Kidney (tissue), 22 donors: ENCODE measurements at places on chromosomes 12 and 14. TPM values are rescaled to one million over a fixed set of nuclear protein-coding genes. Genes with fewer than 3 reads are reported as not detected.
A peak's percentile ranks its signal among the peaks of the same experiment; 100 is the strongest.

DNA sequence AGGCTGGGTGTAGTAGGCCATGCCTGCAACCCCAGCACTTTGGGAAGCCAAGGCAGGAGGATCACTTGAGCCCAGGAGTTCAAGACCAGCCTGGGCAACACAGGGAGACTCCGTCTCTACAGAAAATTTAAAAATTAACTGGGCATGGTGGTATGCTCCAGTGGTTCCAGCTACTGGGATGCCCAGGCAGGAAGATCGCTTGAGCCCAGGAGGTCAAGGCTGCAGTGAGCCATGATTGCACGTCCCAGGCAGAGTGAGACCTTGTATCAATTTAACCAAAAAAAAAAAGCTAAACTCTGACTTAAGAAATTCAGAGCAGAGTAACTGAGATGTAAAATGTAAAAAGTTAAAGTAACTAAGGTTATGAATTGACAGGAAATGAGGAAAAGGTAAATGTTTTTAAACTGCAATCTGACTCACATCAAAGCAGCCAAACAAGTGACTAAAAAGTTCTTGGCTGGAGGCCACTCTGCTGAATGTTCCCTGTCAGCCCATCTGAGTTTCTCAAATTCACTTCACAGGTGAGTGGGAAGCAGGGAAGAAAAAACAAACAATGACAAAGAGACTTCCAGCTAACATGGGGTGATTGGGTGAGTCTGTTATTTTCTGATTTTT, 21.3 kb downstream of the PRKD1 start:
- peak; percentile 72 for DNase-seq

DNA sequence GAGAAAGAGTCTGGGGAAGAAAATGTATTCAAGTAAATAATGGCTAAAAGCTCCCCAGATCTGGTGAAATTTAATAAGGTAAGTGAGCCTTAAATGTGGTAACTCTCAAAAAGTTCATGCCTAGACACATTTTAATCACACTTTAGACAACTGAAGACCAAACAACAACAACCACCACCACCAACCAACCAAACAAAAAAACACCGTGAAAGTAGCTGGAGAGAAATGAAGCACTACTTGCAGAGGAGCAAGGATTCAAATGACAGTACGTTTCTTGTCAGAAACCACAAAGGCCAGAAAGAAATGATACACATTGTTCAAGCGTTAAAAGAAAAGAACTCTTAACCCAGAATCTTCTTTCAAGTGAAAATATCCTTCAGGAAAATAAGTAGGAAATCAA, 208.3 kb downstream of the MYRFL start:
- no peak for DNase-seq

- DNase-seq, result no peak
Measured at GRCh38 chr12:44377443-44378187, 498.5 kb downstream of the NELL2 start.

- DNase-seq, result no peak
Measured at GRCh38 chr12:62106547-62107185, 153.5 kb upstream of the USP15 start.

DNA sequence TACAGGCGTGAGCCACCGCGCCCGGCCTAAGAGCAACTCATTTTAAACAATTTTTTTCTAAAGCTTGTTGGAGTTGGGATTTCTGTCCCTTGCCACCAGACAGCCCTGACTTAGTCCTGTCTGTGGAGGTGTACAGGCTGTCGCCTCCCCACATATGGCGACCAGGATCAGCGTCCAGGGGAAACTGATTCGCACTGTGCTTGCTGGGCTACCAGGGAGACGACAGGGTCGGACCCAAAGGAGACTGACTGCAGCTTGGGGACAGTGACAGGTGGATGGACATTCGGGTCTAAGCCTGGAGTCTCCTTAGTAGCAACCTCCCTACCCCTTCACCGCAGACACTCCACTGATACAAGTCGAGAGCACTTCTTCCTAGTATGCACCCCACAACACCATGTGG, 40.3 kb downstream of the TRAFD1 start:
- DNase-seq, result no peak

- DNase-seq, result no peak
Measured at GRCh38 chr12:115370207-115370606, 686.2 kb upstream of the TBX3 start.

GRCh38 chr12:93378998-93379325, 1.2 kb downstream of the NUDT4 start:
- no peak for DNase-seq

DNA sequence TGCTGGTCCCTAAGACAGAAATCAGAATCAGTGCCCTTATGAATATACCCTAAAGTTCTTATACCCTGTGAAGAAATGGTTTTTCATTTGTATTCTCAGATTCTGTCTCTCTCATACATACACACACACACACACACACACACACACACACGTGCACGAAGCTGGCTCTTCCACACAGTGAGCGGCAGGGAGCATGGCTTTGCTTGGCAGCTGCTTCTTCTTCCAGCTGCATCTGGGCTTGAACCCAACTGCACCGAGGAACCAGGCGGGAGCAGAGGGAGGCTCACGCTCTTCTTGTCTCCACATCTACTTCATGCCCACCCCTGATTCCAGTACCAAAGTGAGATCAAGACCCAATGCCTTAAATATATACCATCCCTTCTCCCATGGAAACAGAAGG, 19.4 kb downstream of the GRIN2B start:
- DNase-seq, result no peak

GRCh38 chr12:96912261-96912660, 5.2 kb downstream of the NEDD1 start:
- no peak for DNase-seq

DNA sequence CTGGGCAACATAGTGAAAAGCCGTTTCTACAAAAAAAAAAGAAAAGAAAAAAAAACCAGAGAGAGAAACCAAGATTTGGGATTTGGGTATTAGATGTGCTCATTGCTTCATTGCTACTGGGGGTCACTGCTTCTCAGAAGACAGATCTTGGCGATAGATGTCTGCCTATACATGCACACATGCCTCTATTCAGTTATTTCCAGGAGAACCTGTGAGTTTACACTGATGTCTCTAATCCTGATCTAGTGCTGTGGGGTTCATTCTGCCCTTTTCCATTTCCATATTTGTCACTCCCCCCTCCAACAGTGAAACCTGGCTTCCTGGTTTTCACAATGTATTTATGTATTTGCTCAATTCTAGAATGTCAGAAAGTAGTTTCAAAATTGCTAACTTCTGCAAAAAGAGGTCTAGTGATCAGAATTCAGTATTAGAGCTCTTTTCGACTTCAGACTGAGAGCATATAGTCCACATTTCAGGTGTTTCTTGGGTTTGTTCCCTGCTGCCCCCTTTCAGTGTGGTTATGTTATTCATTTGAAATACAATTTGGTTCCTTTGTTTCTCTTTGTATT, 111.0 kb downstream of the SLC25A47 start:
- no peak for DNase-seq

DNA sequence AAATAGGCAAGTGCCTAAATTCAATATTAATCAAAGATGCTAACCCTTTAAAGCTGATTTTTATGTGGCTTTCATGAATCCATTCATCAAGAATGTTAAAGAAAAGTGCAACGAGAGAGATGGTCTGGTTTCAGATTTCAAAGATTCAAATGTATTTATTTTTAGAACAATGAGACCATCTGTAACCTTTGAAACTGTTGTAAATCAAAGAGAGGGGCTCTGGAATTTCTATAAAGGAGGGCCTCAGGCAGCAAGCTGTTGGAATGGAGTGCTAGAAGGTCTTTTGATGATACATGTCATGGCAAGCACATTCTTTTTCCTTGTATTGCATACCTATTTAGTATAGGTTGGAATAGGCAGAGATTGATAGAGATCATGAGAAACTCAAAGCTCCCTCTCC, 433.0 kb downstream of the LRIG3 start:
- peak; percentile 27 for DNase-seq

SUDS3 gene
- 29.0 TPM for total RNA-seq

GRCh38 chr14:94426526-94426925, 26.1 kb downstream of the SERPINA11 start:
- DNase-seq, result no peak

DNA sequence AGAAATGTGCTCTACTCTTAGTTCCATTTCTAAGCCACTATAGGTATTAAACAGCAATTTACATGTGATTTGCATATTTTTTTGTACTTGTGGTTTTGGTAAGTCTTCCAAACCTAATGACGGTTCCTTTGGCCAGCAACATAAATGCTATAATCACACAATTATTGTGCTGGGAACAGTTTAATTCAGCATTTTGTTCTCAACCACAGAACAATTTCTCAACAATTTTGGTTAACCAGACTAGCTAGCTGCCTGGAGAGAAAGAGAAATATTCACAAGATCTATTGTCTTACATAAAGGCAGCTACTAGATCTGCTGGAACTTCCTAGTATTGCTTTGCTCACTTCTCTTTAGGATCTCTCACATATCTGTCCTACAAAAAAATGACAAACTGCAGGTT, 265.3 kb downstream of the SOX5 start:
- no peak for DNase-seq

GRCh38 chr12:131085816-131086591, 132.3 kb downstream of the ADGRD1 start:
- DNase-seq, result peak; percentile 27

DNA sequence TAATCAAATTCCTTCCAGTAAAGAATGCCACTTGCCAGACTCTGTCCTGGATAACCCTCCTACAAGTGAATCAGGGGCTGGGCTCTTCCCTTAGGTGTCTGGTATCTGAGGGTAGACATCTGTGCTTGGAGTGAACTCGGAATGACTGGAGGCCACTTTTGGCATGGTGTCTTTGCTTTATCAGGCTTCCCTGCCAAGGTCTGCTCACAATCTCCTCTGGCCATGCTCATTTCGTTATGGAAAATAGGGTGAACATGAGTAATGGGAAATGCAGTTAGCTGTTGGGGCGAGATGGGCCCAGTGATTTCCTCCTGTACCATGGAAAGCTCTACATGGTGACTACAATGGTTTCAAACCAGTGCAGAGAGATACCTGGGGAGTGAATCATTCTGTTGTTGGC, 212.9 kb downstream of the NRXN3 start:
- DNase-seq, result no peak

DNA sequence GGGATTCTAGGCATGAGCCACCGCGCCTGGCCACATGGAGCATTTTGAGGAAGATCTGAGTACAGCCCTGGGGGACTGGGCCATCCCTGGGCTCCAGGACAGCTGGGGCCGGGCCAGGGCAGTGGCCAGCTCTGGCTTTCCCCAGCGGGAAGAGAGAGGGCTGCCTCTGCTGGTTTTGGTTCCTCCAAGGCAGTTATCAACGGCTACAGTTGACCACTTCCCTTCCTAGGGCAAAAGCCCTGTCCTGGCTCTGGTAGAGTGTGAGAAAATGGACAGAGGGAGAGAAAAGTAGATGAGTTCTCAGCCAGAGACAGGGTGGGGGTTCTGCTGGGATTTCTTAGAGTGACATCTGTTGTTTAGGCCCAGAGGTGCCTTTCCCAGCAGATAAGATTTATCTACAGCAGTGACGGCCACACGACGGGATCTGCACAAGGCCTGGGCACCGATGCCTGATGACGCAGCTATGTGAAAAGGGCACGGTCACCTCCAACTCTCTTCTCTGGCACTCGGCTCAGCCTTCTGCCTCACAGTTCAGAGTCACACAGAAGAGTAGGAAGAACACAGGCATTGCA, 5.5 kb upstream of the HVCN1 start:
- DNase-seq, result no peak

- DNase-seq, result no peak
Measured at GRCh38 chr12:94140556-94140955, 7.8 kb upstream of the PLXNC1 start.

DNA sequence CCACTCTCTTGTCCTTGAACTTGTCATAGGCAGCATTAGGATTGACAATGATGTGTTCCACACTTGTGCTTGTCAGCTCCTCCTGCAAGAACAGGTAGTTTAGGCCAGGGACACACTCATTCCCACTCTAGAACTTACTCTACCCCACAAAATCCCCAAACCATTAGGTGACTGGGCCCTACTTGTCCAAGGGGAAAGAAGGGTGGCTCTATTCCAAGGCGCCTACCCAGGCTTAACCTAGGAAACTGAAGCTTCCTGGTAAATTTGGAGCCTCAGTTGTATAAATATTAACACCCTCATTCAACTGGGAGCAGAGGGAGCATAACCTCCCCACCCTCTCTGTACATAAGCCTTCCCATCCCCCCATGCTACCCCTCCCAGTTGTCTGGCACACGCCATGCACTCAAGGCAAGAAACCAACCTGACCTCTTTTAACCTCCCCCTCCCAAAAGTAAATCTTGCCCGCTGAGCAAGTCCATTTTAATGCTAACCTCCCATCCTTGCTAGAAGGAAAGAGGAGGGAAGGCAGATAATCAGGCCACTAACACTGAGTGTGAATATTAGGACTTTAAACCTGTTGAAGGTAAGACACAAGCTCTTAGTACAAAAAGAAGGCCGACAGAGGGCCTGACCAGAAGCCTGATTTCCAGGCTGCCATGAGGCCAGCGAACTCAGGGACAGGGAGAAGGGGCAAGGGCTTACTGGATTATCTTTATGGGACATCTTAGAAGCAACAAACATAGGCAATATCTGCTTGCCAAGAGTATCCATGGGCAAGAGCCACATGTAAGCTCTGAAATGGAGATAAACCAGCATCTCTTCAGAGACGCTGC, 11.0 kb downstream of the DCTN2 start:
- no peak for DNase-seq

- no peak for DNase-seq
Measured at GRCh38 chr12:3563966-3564365, 73.0 kb downstream of the PRMT8 start.

- DNase-seq, result peak; percentile 86
Measured at GRCh38 chr12:3076730-3077571, at the start of gene TSPAN9. Gene TSPAN9, plus strand, starts transcription at chr12:3077379. Its CDS starts 123,815 bp downstream, at chr12:3201194.

DNA sequence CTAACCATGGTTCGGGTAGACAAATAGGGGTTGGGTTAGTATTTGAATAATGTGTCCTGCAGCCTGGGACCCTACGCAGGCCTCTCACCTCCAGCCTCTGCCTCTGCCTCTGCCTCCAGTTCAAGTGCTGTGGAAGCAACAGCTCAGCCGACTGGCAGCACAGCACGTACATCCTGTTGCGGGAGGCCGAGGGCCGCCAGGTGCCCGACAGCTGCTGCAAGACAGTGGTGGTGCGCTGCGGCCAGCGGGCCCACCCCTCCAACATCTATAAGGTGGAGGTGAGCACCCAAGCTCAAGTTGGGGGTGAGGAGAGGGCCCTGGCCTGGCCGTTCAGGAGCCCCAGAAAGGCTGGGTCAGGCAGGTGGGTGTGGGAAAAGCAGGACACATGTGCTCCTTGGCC, 55.9 kb downstream of the TSPAN11 start:
- DNase-seq, result no peak
